ENCODE measurements at places on chromosomes 4 and X. TPM values are rescaled to one million over a fixed set of nuclear protein-coding genes. Genes with fewer than 3 reads are reported as not detected.

Gene FGFBP2
- total RNA-seq = not detected

Gene TMEM144
- total RNA-seq = 67.1 TPM

Gene LRCH2
- 2.4 TPM for total RNA-seq

GRCh38 chr4:76282941-76283689 lies 23.4 kb upstream of the STBD1 start:
- no peaks in the 10 kb centered on the region for H3K27me3 ChIP-seq
- no peak overlapping the region for H3K4me3 ChIP-seq
- no peak for DNase-seq
- no peaks in the 10 kb centered on the region for H3K36me3 ChIP-seq
- H3K4me1 ChIP-seq = peaks cover 11% of the 10 kb centered on the region

DNA sequence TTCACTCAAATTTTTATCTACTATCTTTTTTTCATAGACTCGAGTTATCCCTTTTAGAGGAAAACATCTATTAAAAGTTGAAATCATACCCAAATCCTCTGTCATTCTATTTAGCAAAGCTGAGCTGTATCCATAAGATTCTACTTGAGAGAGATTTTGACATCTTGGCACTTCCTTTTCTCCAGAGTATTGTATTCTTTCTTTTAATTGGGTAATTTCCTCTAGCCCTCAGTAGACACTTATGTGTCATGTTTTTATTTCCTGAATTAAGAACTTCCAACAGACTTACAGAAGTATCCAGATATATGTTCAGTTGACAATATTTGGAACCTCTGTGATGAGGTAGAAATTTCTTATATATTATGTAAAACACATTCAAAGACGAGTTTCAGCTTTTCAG lies 201.6 kb upstream of the NR3C2 start:
- H3K27me3 ChIP-seq = no peaks in the 10 kb centered on the region
- no peaks in the 10 kb centered on the region for H3K4me1 ChIP-seq
- H3K4me3 ChIP-seq = no peak overlapping the region
- H3K36me3 ChIP-seq = no peaks in the 10 kb centered on the region

GRCh38 chr4:183469936-183470335 lies 25.5 kb downstream of the CDKN2AIP start:
- H3K4me3 ChIP-seq = no peak overlapping the region
- no peaks in the 10 kb centered on the region for H3K36me3 ChIP-seq
- H3K27ac ChIP-seq = no peak overlapping the region
- no peaks in the 10 kb centered on the region for H3K4me1 ChIP-seq
- H3K27me3 ChIP-seq = no peaks in the 10 kb centered on the region

DNA sequence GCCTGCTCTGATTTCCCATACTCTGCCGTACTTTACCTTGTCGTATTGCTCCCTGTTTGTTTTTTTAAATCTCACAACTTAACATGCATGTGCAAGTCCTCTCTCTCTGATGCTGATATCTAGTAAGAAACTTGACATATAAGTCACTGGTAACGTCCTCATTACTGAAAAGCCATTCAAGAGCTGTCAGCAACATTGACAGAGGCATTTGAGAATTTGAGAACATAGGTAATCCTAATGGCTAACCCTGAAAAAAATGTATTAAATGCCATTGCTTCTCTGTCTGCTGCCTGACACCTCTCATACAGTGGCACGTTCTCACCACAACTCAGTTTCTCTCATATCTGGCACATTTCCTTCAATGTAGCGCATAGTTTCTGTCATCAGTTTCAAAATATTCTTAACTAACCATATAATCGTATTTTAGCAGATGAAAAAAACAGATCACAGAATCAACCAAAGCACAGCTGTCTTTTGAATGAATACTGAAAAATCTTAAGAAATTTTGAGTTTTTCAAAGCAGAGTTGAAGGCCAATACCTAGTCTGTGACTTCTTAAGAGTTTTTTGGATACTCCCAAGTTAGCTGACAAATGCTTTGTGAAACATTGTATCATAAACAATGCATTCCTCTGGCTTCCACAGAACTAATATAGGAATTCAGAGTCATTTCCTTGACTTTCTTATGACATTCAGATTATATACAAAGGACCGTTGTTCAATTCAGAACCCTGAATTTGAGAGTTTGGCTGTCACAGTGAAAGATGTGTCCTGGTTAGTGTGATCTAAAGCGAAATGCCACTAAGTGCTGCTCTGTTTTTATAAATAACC lies 996.4 kb downstream of the C4orf33 start:
- H3K4me1 ChIP-seq = no peaks in the 10 kb centered on the region
- no peak for DNase-seq
- no peak overlapping the region for H3K27ac ChIP-seq
- no peaks in the 10 kb centered on the region for H3K36me3 ChIP-seq
- H3K27me3 ChIP-seq = no peaks in the 10 kb centered on the region

DNA sequence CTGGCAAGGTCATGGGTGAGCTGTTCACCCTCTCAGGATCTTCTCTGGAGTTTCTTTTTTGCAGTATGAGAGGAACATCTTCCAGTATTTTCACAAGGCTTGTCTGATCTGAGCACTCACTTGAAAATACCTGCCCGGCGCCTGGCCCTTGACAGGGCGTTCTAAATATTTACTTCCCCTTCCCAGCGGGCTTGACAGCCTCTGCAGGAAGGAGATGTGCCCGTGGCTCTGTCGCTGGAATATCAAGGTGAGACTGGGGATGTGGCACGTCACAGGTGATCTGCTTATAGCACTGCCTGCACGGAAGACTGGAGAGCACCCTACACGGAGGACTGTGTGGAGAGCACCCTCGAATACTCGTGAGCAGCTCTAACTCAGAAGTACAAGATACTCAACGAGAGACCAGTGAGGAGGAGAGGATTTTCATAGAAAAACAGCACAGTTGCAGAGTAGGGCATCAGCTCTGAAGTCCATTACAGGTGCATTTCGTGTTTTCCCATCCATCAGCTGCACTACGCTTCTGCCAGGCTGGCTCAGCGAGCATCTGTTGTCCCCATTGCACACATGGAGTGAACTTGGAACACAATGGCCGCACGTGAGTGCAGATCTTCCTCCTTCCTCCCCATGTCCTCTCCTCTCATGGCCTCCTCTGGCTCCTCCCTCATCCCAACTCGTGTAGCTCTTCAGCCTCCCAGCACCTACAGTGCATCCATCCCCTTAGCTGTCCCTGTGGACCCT lies 32.1 kb downstream of the ZBTB49 start:
- no peaks in the 10 kb centered on the region for H3K36me3 ChIP-seq
- H3K4me1 ChIP-seq = no peaks in the 10 kb centered on the region
- no peaks in the 10 kb centered on the region for H3K27me3 ChIP-seq
- DNase-seq = peak; percentile 8
- H3K4me3 ChIP-seq = no peak overlapping the region
